Dorsolateral prefrontal cortex (tissue), 122 donors: ENCODE measurements at places on chromosomes 2 and 18. TPM values are rescaled to one million over a fixed set of nuclear protein-coding genes. Genes with fewer than 3 reads are reported as not detected.

- DNase-seq: no peak
Observed at GRCh38 chr2:46193356-46193755, 103.9 kb upstream of the EPAS1 start.

DNA sequence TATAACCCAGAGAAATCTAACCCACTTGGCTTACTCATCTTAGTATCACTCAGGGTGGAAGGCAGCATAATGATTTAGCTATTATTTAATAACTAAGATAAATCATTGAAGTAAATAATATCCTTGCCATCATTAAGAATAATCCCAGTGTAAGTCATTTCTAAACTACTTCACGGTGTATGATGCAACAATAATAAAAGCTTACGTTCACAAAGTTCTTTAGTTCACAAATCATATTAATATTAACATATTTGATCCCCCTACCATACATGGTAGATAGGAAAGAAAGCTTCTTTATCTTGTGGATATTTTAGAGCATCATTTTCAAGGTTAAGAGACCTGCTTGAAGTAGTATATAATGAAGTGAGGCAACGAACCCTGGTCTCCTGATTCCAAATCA lies 401.0 kb downstream of the NCKAP5 start:
- DNase-seq: no peak

Gene CHRNA1
- 0.96 TPM for total RNA-seq

Gene FBXO36
- total RNA-seq: 6.2 TPM

DNA sequence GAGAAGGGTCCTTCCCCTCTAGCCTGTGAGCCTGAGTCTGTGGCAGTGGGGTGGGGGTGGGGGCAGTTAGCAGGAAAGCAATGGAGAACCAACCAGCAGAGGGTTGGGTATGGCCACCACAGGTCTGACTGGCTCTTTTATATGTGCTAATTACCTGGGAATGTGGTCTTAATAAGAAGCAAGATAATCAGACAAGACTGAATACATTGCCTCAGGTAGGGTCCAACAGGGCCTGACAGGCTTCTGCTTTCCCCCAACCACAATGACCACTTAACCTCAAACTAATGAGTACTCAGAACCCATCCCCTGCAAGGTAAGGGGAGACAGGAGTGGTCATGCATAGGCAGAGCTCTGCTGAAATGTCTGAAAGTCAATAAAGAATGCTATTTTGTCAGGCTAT lies 39.2 kb upstream of the GALNT1 start:
- no peak for DNase-seq

DNA sequence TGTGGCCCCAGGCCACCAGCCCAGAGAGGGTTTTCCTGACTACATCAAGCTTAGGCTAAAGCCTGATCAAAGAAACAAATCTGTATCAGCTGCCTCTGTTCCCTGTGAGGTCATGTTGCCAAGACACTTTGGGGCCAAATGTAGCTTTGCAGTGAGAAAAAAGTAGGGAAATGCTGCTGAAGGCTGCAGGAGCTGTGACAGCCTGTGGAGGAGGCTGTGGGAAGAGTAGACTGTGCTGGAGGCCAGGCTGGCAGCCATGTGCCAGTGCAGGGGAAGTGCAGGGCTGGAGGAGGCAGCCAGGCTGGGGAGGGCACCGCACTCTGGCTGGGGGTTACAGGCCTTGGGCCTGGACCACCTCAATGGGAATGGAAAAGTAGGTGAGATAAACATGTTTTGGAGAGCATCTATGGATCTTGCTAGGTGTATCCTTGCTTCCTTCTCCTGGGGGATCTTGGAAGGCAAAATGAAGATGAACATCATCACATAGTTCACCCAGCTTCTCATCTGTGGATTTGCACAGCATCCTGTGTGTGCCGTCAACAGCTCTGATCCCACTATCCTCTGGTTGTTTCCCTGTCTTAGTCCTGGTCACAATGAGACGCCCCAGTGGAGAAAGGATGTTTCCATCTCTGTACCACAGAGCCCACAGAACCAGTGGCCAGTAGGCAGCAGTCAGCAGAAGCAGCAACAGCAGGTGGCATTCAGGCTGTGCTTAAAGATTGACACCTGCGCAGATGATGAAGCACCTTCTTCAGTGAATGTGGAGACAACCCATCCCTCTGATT lies 103.8 kb upstream of the COPS8 start:
- no peak for DNase-seq

GRCh38 chr18:3649633-3650426 lies 199.9 kb downstream of the TGIF1 start:
- DNase-seq: no peak
